Pancreas (tissue), 10 donors: ENCODE measurements at places on chromosomes 11 and 22. TPM values are rescaled to one million over a fixed set of nuclear protein-coding genes. Genes with fewer than 3 reads are reported as not detected.

The LMO2 gene
- 24.3 TPM for polyA plus RNA-seq

The HEPN1 gene
- not detected for polyA plus RNA-seq

DNA sequence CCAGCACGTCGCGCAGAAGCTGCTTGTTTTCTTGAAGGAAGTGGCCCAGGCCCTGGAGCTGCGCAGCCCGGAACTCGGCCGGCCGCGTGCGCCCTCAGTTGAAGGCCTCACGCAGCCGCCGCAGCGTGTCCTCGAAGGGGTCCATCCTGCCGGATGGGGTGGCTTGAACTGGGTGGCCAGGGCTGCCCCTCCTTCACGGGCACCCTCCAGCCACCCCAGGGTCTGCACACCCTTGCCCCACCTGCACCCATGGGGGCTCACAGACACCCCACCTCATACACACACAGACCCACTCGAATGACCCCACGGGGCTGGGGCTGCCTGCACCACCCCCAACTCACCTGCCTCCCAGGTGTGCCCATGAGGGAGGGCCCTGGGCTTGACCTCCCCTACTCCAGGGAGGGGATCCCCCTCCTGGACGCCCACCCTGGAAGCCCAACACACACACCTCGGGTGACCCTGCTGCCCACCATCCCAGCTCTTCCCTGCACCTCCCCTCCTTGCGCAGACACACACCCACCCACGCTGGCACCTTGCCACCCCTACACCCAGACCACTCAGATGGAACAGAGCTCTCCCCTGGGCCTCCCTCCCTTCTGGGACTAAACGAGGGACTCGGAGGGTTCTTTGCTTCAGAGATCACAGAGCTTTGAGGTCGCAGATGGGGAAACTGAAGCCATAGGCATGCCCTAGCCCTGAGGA, 6.8 kb downstream of the ALDH3B2 start:
- H3K27ac ChIP-seq = no peak overlapping the region
- H3K4me1 ChIP-seq = no peaks in the 10 kb centered on the region
- H3K4me3 ChIP-seq = no peak overlapping the region
- no peak for DNase-seq
- no peaks in the 10 kb centered on the region for H3K27me3 ChIP-seq
- no peaks in the 10 kb centered on the region for H3K36me3 ChIP-seq

- no peaks in the 10 kb centered on the region for H3K4me1 ChIP-seq
- DNase-seq = no peak
- no peak overlapping the region for H3K27ac ChIP-seq
- no peak overlapping the region for H3K4me3 ChIP-seq
- no peaks in the 10 kb centered on the region for H3K36me3 ChIP-seq
Measured at GRCh38 chr22:49503896-49504521, 323.7 kb downstream of the BRD1 start.
